ENCODE measurements at places on chromosomes 2 and 18.

DNA sequence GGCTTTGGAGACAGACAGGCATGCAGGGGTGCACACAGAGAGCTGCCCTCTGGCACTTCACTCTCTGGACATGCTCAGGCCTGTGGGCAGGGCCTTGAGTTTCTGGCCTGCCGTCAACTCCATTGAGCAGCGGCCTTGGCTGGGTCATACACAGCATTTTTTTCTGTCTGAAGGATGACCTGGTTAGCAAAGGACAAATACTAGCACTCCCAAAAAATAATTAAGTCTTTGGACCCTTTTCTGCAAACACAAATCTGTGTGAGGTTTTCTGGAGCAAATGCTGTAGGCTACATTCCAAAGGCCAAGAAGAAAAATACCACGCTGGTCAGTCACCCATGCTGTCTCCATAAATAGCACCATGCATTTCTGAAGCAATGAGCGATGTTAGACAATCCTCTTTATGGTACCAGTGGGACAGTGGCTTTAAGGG, 124.7 kb upstream of the CTAGE1 start:
- DNase-seq, result no peak

DNA sequence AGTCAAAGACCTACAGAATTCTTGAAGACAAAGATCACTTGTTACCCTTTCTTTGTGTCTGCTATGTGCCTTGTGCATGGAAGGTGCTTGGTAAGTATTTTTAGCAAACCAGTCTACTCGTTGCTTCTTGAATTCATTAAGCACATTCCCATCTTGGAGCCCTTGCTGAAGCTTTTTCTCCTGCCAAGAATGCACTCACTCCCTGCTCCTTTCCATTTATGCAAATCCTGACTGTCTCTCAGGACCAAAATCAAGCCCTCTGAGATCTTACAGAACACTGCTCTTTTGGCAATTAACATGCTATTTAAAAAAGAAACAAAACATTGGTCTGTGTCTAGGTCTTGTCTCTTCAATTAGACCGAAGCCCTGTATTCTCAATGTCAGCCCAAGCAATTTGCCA, 75.8 kb downstream of the CLHC1 start:
- DNase-seq, result no peak

DNA sequence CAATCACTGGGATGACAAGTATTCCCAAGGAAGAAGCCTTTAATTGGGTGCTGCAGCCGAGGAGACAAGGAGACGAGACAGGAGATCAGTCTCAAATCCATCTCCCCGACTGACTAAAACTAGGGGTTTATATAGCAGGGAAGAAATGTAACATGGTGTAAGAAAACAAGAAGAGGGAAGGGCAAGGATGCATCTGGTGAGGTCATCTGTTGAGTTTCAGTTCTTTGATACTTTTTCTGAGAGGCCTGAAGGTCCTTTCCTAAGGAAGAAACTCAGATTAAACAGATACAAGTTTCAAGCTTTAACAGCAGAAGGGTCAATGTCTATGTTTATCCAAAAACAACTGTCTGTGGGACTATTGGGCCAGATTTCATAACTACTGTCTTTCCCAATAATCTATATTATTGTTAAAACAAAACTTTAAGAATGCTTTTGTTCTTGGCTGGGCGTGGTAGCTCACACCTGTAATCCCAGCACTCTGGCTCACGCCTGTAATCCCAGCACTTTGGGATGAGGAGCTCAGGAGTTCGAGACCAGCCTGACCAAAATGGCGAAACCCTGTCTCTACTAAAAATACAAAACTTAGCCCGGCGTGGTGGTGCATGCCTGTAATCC, 2.5 kb upstream of the PDCL3 start:
- no peak for DNase-seq

DNA sequence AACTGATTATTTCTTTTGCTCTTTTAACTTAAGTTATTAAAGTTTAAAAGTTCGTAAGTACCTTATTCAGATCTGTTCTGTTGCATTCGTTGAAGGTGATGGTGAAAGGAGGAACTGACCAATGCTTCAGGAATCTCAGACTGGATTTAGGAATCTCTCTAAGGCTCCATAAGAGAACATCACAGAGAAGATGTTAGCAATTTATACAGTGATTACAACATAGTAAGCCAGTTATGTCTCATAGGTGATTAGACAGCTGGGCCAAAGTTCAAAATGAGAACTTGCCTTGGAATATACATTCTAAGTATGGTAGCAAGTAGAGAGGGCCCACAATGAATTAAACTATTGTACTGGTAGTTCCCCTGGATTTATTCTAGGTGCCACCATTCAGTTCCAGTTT, 3.2 kb downstream of the MARS2 start:
- DNase-seq, result no peak

GRCh38 chr18:48167897-48168253, 237.4 kb upstream of the SMAD2 start:
- DNase-seq, result no peak

DNA sequence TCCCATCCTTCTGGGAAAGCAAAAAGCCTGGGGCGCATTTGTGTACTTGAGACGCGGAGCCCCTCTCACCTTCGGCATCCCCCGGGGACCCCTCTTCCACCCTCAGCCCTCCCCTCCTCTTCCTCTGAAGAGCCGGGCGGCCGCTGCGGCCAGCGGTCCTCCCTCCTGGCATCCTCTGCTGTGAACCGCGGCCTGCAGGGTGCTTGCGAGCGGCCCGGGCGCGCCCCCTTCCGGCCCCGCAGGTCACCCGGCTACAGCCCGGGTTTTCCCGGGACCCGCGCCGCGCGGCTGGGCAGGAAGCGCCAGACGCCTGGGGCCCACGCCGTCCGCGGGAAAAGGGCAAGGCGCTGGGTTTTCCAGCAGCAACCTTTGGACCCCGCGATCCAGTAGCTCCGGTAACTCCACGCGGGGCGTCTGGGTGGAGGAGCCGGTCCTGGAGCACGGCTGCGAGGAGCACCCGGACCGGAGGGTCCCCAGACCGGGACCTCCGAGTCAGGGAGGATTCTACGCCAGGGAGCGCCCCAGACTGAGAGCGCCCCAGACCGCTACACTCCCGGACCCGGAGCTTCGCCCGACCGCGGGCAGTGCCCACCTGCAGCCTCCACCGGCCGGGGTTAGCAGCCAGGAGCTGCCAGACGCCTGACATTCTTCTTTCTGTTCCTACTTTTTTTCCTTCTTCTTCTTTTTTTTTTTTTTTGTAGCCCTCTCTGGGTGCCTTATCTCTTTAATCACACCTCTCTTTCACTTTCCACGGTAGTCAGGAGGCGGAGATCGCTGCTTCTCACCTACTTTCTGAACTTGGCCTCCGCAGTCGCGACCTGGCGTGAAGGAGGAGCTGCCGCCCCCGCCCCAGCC, at the start of gene IL18R1:
TSS of gene IL18R1 (plus strand) at position 271 of the 855 bp plus-strand sequence. CDS start 6,865 bp downstream, outside the sequence.
- no peak for DNase-seq

DNA sequence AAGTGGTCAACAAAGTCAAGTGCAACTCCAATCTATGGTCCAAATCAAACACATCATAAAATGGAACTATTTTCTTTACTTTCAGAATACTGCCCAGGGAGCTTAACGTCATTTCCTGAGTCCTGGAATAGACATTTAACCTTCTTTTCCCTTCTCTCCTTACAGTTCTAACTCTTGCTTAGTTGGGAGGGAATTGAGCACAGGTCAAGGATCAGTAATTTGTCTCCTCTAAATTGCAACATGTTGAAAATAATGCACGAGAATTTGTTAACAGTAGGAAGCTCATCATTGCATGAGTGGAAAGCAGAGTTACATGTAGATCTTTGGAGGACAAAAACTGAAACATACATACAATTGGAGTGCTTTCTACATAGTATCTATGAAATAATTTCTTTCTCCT, 87.7 kb downstream of the MEP1B start:
- no peak for DNase-seq

- no peak for DNase-seq
Observed at GRCh38 chr2:241393524-241394196, 37.6 kb downstream of the FARP2 start.

DNA sequence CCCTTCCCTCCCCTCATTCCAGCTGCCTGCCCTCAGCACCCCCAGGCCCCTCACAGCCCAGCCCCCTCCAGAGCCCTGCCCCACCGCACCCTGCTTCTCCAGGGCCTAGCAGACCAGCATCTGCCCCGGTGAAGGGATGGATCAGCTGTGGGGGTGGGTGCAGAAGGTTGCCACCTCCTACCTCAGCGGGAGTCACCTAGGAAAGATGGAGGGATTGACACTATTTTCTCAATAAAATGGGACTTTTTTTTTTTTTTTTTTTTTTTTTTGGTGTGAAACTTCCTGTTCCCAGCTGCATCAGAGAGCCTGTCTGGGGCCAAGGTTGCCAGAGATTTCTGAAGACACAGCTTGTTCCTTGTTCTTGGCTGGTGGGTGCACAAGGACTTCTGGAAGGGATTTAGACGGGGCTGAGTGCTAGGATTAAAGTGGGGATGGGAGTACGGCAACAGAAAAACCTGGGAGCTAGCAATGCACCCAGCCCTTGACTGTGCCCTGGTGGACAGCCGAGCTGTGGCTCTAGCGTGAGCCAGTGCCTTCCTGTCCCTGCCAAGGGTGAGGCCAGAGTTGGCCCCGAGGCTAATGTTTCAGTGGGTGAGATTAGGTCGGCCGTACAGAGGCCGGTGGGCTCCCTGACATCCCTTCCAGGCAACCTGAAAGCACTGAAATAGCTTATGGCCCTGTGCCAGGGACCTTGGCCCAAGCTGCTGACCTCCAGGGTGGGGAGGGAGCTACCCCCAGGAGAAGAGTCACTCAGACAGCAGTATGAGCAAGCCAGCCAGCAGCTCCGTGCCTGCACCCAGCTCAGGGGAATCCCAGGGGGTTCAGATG, 4.6 kb downstream of the B3GNT7 start:
- DNase-seq, result no peak

Measured in NCI-H1092 (cell line).